Vagina (tissue), 2 donors: ENCODE measurements at places on chromosomes 5 and 9.

DNA sequence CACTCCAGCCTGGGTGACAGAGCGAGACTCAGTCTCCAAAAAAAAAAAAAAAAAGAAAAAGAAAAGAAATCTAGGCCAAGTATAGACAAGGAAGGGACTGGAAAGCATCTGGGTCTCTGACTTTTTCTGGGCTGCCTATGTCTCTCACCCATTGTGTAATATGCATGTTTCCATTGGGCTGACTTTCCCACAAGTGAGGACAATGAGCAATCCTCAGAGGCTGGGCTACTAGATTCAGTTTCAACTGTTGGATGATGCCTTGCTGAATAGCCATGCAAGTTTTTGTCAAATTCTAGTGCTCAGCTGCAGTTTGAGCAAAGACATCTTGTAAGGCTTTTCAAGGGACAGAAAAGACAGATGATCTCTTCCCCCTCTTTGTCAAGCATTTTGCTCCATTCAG is 82.1 kb downstream of the PHAX start:
- DNase-seq, result no peak

GRCh38 chr9:36903541-36904435 is 130.3 kb downstream of the PAX5 start:
- no peak for DNase-seq

DNA sequence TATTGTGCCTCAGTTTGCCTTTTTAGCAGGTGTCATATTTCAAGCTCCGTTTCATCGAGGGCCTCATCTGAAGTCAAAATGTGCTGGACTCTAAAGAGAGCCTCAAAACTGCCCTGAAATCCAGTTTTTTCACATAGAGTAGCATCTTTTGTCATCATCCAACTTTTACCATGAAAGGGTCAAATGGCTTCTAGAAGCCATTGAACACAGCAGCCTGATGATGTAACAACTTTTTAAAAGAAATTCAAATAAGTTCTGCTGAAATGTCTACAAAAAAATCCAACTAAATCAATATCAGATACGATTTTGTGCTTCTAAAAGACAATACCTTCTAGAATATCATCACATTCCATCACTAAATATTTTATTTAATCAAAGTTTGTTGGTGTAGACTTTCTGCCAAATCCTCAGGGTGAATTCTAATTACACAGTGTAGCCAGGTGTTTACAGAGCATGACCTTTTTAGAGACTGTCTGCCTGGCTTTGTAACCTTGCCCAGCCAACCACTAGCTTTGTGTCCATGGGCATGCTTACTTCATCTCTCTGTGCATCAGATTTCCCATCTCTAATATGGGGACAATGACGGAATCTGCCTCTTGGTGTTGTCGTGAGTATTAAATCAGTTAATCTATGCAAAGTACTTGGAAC is 505.0 kb downstream of the EBF1 start:
- DNase-seq, result no peak

GRCh38 chr9:115635680-115636383 is 517.8 kb upstream of the PAPPA start:
- DNase-seq, result no peak

GRCh38 chr5:121315786-121316185 is 535.9 kb upstream of the FTMT start:
- DNase-seq, result no peak

- DNase-seq, result no peak
Observed at GRCh38 chr5:51988634-51989033, 605.4 kb downstream of the ISL1 start.

DNA sequence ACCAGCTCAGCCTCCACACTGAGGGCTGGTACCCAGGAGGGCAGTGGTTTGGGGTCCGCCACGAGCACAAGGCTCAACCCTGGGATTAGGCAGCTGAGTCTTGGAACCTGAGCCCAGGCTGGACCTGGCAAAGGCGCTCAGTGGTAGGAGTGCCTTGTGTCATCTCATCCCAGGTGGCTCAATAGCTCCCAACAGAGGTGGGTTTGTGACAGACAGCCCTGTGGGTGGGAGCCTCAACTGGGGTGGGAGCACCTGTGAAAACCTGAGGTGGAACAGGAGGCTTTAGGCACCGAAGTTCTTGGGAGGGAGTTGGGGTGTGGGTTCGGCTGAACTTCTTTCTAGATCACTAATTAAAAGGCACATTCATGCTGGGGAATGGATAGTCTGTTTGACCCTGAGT is 35.2 kb upstream of the SMU1 start:
- DNase-seq, result no peak

GRCh38 chr5:124053340-124053739 is 541.4 kb downstream of the CSNK1G3 start:
- no peak for DNase-seq

- DNase-seq, result no peak
Observed at GRCh38 chr5:88887342-88887741, 4.4 kb upstream of the MEF2C start.

- no peak for DNase-seq
Observed at GRCh38 chr9:27181381-27181780, 72.4 kb downstream of the TEK start.

GRCh38 chr9:72888067-72888466 is 64.8 kb downstream of the ALDH1A1 start:
- no peak for DNase-seq
